Astrocyte of the cerebellum (primary cell): ENCODE measurements at places on chromosomes 6 and 20.

- DNase-seq: no peak
Observed at GRCh38 chr6:13420269-13420668, 67.1 kb downstream of the GFOD1 start.

DNA sequence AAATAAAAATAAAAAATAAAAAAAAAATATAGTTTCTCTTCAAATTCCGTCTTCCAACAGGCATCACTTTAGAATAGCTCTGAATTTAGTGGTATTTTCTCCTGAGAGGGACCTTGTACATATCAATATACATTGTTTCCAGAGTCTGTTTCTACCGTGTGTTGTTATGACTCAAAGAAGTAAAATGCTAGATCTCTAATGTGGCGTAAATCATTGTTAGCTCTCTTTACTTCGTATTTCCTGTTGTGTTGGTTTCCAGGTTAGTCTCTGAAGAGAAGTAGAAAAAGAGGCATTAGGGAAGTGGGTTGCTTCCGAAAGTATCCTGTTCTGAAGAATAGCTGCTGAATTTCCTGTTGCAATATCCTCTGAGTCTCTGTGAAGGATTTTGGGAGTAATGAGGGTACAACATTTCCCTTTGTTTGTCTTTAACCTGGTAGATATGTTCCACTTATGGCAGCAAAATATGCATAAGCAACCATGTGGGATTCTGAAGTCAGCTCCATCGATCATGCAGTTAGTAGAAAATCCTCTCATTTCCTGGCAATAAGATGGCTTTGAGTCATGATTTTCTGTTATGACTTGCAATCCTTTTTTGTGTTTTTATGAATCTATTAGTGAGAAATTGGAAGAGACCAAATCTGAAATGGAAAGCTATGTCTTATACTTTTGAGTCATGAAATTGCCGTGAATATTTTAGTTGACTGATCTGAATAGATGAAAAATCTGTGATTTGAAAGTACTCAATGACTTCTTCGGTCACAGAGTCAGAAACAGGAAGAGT lies 42.0 kb upstream of the MCHR2 start:
- no peak for DNase-seq

GRCh38 chr20:10090588-10091166 lies 55.9 kb downstream of the ANKEF1 start:
- DNase-seq: peak; percentile 49

GRCh38 chr20:53282217-53282955 lies 310.2 kb downstream of the TSHZ2 start:
- no peak for DNase-seq

DNA sequence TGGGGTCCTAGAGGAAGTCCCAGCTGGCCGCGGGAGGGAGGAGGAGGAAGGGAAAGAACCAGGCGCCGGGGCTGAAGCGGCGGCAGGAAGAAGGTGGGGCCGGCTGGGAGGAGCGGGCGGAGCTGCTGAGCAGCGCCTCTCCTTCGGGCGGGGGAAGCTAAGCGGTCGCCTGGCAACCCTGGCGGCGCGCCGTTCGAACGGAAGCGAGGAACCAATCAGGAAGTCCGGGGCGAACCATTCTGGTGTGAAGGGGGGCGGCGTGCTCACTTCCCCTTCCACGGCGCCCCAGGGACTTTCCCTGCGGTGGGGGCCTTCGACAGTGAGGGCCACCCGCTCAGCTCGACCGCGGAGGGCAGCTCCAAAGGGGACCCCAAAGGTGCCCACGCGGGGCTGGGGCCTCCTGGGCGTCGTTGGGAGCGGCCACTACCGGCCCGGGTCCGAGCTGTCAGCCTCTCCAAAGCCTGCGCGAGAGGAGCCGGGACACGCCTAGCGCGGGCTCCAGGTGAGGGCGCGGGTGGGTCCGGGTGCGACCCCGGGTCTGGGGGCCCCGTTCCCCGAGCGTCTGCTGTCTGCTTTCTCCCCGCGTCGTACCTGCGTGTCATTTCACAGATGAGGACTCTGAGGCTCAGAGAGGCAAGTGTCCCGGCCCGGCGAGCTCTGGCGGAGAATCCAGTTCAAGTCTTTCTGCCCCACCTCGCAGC lies at the start of gene FAM110A:
Gene FAM110A (plus strand): TSS at position 266 of the 701 bp plus-strand sequence. CDS start 11,090 bp downstream, outside the sequence.
- peak; percentile 75 for DNase-seq

GRCh38 chr6:29376003-29376402 lies 912 bp upstream of the OR12D3 start:
- DNase-seq: no peak

DNA sequence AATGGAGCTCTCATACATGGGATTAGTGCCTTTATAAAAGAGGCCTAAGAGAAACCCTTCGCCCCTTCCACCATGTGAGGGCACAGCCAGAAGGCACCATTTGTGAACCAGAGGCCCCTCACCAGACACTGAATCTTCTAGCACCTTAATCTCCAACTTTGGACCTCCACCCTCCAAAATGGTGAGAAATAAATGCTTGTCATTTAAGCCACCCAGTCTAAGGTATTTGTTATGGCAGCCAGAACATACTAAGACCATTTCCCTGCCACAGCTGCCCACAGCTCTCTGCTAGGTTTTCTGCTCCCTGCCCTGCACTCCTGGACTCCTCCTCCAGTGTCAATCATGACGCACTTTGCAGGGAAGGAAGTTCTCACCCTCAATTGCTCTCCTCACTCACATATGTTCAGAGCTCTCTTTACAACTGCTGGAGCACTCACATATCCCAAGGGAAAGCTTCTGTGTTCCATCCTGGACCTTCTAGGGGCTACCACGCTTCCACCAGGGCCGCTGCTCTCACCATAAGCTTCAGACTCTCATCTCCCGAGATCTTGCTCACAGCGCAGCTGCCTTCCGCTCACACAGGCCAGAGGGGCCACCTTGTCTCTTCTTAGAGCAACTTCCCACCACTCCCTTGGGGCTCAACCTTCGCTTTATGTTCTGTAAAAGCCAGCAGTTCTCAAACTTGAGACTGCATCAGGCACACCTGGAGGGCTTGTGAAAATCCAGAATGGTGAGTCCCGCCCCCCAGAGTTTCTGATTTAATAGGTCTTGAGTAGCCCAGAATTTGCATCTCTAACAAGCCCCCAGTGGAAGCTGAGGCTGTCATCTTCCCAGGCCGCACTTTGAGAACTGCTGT lies 1.6 kb upstream of the LY86 start:
- DNase-seq: no peak

DNA sequence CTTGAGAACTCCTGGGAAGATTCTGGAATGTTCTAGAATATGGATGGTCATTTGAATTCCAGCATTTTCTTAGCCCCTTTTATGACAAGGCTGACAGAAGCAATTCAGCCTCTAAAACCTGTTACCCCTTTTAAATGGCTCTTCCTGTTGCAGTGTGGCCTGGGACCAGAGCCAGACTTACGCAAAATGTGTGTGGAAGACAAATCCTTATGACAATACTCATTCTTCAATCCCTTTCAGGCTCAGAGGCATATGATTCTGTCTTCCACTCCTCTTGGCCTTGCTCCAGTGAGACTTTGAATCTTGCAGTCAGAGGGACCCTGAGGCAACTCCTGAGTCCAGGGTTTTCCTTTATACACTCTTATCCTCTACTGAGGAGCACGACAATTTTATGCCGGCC lies 287.0 kb downstream of the CLIC5 start:
- no peak for DNase-seq

GRCh38 chr20:42093542-42094440 lies 475.6 kb upstream of the CHD6 start:
- DNase-seq: no peak

- no peak for DNase-seq
Observed at GRCh38 chr20:37979021-37979985, 54.0 kb downstream of the TTI1 start.

GRCh38 chr6:47366335-47366890 lies 56.7 kb upstream of the TNFRSF21 start:
- no peak for DNase-seq

GRCh38 chr6:12064538-12065071 lies 52.5 kb downstream of the HIVEP1 start:
- no peak for DNase-seq

DNA sequence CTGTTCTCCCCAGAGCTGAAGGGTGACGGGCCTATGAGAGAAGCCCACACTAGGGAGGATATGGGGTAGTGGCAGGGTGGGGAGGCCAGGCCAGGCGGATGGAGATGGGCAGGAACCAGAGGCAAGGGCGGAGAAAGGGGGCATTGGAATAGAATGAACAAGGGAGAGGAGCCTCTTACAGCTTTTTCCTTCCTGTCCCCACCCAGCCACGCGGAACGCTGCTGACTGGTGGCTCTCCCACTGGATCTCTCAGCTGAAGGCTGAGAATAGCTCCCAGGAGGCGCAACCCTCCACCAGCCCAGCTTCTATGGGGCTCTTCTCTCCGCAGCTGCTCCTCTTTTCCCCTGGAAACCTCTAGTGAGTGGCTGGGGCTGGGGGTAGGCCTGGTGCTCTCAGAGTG lies 10.8 kb downstream of the DLK2 start:
- DNase-seq: no peak

GRCh38 chr20:64156886-64157875 lies 7.1 kb upstream of the MYT1 start:
- no peak for DNase-seq

DNA sequence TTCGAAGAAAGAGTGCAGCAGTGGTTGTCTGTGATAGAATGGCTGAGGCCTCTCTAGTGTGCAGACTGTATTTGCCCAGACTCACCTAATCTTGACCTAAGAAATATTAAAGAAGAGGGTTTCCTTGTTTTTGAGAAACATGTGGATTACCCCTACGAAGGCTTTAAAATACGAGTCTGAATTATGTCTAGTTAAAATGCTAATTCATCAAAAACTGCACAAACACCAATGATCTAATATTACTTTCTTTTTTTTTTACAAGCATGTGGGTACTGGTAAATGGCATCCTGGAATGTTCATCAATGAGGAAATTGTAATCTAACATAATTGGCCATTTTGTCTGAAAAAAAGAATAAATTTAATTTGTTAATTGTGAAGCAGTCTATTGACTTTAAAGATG lies 510.9 kb downstream of the EPM2A start:
- DNase-seq: no peak

GRCh38 chr6:16251706-16252105 lies 13.3 kb downstream of the GMPR start:
- no peak for DNase-seq

DNA sequence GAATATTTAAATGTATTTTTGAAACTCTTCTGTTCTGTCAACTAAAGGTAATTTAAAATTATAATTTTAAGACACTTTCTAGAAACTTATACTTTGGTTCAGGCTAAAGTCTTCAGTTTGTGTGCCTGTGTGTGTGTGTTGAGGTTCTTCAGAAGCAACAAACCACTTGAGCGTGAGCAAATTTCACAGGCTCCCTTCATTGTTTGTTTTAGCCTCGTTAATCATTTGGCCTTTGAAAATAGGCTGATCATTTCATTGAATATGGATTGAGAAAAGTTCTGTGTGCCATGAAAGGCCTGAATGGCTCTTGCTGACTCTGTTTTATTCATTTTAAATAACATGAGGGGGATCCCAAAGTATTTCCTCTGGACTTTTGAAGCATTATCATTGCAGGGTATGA lies 420.1 kb downstream of the CDKAL1 start:
- no peak for DNase-seq

DNA sequence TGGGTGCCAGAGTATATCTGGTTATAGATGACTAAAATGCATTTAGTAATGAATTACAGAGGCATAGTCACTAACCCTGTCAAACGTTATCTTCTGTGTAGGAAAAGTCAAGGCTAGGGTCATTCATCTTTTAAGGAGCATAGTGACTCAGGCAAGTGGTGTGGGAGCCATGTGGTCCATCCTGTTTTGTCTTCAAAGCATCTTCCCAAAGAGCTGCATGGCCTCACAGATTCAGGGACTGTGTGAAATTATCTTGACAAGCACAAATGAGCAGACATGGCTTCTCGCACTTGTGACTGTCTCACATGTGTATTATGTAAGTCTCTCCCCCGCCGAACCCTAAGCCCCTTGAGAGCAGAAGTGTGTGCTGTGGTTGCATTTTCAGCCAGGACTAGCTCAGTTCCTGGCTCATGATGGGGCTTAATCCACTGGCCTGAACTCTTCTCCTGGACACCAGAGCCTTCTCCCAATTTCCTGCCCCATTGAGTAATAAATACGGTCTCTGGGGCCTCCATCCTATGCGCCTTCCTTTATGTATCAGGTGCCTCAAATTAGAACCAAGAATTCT lies 769.1 kb downstream of the QKI start:
- no peak for DNase-seq

DNA sequence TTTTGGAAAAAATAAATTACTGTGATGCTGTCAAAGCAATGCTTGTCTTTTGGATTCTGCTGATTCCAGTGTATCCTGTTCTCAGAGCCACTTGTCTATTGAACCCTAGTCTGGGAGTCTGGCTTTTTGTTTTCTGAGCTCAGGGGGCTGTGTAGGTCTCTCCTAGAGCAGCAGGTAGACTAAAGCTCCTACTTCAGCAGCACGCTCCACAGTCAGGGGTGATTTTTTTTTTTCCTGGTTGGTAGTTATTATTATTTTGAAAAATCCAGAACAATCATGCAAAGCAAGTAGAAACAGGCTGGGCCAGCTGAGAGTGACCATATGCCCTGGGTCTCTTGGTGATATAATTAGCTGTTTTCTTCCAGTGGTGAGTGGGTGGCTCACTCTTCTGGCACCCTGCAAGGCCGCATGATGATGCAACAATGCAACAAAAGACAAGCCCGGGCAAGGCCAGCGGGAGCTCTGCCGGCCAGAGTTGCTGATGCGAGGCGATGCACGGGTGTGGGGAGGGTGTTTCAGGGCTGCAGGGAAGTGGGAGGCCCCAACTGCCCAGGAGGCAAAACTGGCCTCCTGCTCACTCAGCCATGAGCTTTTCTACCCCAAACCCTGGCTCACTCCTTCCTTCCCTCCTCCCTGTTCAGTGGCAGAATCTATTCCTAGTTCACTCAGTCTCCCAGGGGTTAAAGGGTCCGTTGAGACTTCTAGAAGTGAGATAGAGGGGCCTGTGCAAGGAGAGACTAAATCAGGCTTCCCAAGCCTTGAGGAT lies 11.5 kb upstream of the CDKN1A start:
- DNase-seq: peak; percentile 80

DNA sequence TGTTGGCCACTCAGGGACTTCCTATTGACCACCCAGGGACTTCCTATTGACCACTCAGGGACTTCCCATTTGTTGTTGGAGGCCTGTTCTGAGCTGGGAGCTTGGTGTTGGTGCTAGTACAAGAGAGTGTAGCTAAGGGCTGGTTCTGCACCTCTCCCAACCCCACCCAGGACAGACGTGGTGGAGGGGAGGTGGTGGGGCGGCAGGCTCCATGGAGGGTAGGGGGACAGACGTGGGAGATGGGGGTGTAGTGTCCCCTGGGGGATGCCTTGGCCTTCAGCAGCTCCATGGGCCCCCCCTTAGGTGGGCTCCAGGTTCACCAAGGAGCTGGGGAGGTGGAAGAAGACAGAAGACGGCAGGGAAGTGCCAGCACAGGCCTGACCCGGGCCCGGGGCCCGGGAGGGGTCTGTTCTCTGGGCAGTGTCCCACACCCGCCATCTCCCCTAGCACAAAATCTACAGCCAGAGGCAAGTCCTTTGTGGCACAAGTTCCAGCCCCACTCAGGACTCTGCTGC lies 33.9 kb downstream of the CHRNA4 start:
- no peak for DNase-seq

GRCh38 chr6:115896538-115897129 lies 164.1 kb downstream of the FRK start:
- DNase-seq: peak; percentile 28

DNA sequence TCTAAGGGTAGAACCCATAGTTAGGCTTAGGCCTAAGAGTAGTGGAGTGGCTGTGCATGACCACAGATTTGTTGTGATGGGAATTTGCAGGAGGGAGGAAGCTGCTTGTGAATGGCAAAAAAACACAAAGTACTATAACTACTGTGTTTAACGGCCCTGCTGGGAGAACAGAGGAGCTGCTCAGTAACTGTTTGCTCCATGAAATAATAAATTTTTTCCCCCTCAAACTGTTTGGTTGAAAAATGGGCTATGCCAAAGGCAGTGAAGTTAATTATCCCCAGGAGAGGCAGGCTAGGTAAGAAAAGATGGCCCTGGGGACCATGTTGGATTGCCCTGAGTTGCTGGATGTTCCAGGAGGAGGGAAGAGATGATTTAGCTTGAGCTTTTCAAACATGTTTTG lies 256.5 kb upstream of the PRND start:
- no peak for DNase-seq
